ENCODE measurements at places on chromosomes 4 and X. TPM values are rescaled to one million over a fixed set of nuclear protein-coding genes. Genes with fewer than 3 reads are reported as not detected.

Gene IGFBP7
- total RNA-seq: 99.7 TPM

Gene RBM3
- total RNA-seq: 289 TPM

Gene ADH1B
- under 0.01 TPM for total RNA-seq

Gene MAGEA2B
- not detected for total RNA-seq

Gene FHIP1A
- total RNA-seq: 38.5 TPM

Gene HELQ
- 15.5 TPM for total RNA-seq

GRCh38 chr4:182835006-182835740 is 82.0 kb downstream of the DCTD start:
- DNase-seq: no peak

DNA sequence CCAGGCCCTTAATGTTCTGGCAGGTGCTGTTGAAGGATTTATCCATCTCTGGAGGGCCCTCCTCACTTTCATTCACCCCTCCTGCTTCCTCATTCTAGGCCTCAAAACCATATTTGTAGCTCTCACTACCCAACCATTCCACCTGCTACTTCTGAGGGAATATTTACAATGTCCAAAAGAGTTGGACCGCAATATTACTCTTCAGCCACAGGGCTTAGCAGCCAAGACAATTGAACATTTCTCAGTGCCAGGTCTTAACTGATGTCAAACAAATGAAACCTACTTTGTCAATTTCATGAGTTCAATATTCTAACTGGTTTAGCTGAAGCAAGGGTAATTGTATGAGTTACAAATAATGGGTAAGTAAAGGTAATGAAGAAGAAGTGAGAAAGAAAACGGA is 113.2 kb downstream of the ENOX2 start:
- DNase-seq: no peak

DNA sequence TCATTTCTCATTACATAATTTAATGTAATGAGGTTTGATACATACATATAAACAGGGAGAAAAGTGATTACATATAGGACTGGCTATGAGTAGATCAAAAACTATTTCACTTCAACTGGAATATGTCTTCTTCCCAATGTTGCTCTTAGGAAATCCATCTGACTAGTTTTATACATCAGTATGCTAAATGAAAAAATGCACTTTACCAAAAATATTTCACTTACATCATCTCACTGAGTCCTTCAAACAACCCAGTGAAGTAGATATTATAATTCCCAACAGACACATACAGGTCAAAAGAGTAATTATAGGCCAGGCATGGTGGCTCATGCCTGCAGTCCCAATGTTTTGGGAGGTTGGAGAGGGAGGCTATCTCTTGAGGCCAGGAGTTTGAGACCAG is 215.9 kb downstream of the MID1 start:
- DNase-seq: no peak

GRCh38 chr4:89820010-89820409 is 17.0 kb downstream of the SNCA start:
- DNase-seq: no peak

- DNase-seq: no peak
Observed at GRCh38 chr4:69493515-69493914, 2.2 kb downstream of the UGT2B4 start.

DNA sequence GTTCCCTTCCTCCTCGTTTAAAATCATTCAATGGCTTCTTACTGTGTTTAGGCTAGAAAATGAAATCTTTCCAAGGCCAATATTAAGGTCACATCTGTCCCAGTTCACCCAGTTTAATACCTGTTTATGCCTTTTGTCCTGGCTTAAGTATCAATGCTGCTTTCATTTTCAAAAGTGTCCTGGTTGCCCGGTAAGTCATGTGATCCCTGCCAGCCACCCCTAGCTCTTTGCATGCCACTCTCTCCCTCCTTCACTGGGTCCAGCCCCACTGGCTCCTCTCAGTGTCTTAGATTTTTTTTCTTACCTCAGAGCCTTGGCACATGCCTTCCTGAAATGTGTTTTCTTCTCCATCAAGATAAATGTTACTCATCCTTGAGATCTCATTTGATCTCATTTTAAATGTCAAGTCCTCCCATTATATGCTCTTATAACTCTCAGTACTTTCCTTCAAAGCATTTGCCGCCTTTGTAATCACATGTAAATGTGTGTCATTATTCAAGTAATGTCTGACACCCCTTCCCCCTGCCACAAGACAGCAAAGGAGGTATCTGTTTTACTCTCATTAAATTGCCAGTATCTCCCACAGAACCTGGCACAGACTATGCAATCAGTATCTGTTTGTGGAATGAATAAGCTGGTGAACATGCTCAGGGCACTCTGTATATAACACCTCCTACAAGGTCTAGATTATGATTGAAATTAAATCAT is 472.5 kb upstream of the RPS6KA3 start:
- no peak for DNase-seq
